Stomach (tissue), 19 donors: ENCODE measurements at places on chromosomes 11 and 22. TPM values are rescaled to one million over a fixed set of nuclear protein-coding genes. Genes with fewer than 3 reads are reported as not detected.

- no peak overlapping the region for H3K4me3 ChIP-seq
These were observed 21.0 kb upstream of the SWAP70 start for GRCh38 chr11:9642894-9643293.

DNA sequence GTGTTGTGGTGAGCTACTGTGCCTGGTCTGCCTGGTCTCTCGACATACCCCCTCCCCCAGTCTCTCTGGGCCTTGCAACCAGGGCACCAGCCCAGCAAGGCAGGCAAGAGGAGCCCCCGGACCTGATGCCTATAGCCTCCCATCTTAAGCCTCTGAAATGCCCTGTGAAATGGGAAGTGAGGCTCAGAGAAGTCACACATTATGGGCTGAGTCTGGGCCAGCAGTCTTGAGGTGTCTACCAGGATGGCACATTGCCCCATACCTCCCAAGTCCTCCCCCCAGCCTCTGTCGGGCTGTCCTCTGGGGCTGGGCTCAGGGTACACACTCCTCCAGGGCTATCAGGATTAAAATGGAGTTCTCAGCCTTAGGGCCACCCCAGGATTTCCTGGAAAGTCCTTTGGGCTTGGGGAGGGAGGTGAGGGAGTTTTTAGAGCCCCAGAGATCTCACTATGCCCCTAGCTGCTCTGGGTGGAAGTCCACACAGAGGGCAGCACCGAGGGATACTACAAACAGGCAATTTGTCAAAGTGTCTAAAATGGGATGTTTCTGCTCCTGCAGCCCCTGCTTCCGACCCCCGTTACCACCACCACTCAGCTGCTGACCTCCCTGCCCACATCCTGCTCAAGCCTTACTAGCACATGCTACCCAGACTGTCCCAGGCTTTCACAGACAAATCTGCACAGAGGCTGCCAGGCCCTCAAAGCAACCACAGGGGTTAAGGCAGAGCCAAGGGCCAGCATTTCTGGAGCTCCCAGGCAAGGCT is 3.1 kb upstream of the SH3BP1 start:
- no peak overlapping the region for H3K4me3 ChIP-seq
- H3K4me1 ChIP-seq: peaks cover 71% of the 10 kb centered on the region
- DNase-seq: no peak
- no peak overlapping the region for H3K27ac ChIP-seq

- no peak for DNase-seq
- no peak overlapping the region for H3K27ac ChIP-seq
- H3K27me3 ChIP-seq: no peaks in the 10 kb centered on the region
- peaks cover 7% of the 10 kb centered on the region for H3K4me1 ChIP-seq
These were observed 62.5 kb upstream of the SORL1 start for GRCh38 chr11:121389651-121390050.

DNA sequence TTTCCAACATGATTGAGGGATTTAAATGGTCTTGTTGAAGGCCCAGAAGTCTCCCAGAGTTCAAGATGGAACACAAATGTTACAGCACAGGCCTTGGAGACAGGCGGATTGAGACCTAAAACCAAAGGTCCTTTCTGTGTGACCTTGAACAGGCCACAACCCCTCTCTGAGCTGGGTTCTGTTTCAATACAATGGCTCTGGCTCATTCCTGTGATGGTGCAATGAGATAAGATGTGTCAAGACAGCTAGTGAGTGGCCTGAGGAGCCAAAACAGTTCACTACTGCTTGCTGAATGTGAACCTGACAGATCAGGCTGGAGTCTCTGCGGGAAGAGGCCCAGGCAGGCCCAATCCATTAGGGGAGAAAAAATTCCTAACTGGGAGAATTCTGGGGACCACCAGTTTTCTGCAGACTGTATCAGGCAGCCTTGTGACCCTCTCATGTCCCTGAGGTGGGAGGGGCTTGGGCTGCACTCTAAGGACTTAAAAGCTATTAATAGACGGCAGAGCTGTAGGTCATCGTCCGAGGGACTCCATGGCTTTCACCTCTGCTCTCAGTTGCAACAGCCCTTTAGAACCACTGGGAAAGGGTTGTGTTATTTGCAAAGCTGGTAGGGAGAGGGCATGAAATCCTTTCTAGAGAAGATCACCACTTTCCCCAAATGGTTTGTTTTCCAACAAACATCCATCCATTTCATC is 126.1 kb upstream of the TEAD1 start:
- no peak overlapping the region for H3K27ac ChIP-seq
- H3K27me3 ChIP-seq: no peaks in the 10 kb centered on the region
- no peak overlapping the region for H3K4me3 ChIP-seq
- no peaks in the 10 kb centered on the region for H3K36me3 ChIP-seq
- H3K4me1 ChIP-seq: peaks cover 8% of the 10 kb centered on the region

The MUS81 gene
- total RNA-seq: 26.4 TPM
